ENCODE measurements at places on chromosomes 2 and 18.

- DNase-seq, result peak; percentile 97
Observed at GRCh38 chr2:164657129-164657528, 35.8 kb upstream of the GRB14 start.

DNA sequence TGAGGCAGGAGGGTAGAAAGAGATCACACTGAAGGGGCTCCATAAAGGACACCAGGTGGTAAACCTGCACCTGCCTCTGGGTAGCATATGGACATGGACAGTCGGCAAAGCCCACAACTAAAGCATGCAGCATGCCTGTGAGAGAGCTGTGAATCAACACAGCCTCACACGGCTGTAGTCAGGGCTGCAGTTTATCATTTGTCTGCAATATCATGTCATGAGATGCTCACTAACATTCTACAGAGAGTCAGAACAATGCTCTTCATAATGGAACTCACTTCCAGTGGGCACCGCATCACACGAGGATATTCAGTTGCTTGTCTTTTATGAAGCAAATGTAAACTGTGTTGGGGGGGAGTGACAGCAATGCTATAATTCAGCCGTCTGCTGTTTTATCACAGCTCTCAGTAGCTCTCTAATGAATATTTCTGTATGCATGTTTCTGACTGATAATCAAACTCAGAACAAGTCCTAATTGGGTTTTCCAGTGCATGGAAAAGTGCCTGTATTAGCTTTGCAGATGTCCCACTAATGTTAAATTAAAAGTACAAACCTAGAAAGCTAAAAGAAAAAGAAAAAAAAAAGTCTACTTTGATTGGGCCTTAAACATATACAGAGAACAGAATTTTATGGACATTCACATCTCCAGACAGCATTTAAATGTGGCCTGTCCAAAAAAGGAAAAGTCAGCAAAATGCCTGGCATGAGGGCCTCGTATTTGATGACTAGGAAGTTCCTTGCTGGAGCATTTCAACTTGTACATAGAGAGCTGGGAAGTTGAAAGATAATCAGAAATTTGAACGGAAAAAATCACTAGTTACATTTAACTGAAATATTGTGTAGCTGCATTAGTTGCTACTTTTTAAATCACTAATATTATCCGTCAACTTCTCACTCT, 406.1 kb upstream of the SOX11 start:
- no peak for DNase-seq

GRCh38 chr2:231370749-231371429, 24.6 kb upstream of the B3GNT7 start:
- no peak for DNase-seq

- DNase-seq, result no peak
Observed at GRCh38 chr18:35460736-35461161, 37.0 kb downstream of the INO80C start.

DNA sequence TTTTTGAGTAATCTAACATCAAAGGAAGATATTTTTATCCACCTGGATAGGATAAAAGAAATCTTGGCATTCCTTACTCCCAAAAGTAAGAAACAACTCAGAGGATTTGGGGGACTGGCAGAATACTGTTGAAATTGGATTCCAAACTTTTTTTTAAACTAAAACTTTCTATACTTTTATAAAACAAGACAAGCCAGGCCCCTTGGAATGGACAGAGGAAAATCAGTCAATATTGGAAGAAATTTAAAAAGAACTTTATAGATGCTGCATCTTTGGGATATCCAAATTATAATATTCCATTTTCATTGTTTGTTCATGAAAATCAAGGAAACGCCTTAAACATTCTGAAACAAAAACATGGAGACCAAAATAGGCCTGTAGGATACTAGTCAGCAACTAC, 147.6 kb upstream of the PIEZO2 start:
- DNase-seq, result no peak

DNA sequence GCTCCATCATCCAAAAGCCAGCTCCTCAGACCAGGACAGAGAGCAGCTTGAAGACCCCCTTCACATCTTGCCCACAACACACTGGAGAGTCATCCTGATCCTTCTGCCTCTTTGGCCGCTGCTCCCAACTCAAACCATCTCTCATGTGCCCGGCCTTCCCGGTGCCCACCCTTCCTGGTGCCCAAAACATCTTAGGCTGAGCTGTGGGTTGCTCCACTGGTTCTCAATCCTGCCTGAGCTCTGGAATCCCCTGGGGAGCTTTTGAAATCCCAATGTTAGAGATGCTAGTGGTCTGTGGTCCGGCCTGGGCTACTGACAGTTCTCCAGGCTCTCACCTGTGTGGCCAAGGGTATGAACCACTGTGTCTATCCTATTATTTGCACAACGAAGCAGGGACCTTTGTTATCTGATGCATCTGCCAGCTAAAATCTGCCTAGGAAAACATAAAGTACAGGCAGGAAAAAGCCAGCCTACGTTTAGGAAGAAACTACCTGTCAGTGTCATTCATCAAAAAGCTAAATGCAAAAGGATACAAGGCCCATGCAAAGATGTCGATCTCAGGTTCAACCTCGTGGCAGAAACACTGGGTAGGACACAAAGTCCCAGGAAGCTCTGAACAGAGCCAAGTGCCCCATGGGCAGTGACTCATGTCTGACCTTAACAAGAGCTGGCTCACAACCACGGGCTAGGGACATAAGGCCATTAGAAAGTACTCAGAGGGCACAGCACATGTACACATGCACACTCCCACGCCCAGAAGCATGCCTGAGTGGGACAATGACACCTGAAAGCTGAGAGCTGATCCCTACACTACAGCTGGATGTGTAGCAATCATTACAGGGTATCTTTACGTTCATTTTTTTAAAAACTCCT, 30.8 kb downstream of the TBC1D8 start:
- peak; percentile 85 for DNase-seq

DNA sequence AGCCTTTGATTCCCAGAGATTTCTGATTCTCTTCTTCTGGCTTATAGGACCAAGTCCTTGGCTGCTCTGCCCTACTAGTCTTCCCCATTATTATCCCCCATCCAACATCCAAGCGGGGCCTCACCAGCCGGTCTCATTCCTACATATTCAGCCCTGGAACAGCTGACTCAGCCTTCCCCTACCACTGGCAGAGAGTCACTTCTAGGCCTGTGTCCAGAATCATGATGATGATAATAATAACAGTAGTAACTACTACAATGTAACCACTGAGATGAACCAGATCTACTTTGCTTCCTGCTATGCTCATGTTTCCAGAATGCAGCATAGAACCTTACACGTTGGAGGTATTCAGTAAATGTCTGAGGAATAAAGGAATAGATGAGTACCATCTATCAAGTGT, 295.2 kb downstream of the SRBD1 start:
- DNase-seq, result peak; percentile 49
